Mesothelial cell of epicardium (in vitro differentiated cells): ENCODE measurements at places on chromosomes 3 and 15.

DNA sequence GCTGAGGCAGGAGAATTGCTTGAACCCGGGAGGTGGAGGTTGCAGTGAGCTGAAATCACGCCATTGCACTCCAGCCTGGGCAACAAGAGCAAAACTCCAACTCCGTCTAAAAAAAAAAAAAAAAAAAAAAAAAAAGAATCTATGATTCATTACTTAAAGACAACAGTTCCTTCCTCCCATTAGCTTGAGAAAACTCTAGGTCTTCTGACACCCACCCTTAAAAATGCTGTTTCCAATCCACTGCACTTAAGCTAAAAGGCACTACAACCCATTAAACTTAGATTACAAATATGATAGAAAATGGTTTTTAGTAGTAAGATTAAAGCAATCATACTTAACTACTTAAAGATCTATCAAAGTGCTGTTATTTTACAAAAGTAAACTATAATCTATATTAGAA, 40.0 kb upstream of the BHLHE40 start:
- DNase-seq: no peak

DNA sequence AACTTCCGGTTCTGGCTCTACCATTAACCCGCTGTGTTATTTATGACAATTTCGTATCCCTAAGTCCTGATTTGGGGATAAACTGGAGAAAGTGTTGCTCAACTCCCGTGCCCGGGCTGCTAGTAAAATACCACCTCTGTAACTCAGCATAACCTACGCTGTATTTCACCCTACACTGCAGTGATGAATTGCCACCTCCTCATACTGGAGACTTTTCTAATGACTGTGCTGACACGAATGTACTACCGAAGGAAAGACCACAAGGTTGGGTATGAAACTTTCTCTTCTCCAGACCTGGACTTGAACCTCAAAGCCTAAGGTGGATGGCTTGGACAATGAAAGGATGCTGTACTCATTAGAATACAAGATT, 16.5 kb downstream of the SLC51A start:
- no peak for DNase-seq

GRCh38 chr15:91967935-91968606, 114.6 kb downstream of the SLCO3A1 start:
- no peak for DNase-seq

GRCh38 chr15:64443016-64443415, 17.4 kb upstream of the ZNF609 start:
- no peak for DNase-seq
